ENCODE measurements at places on chromosomes 7 and 10.

- DNase-seq: no peak
Measured at GRCh38 chr10:85012305-85012704, 683.9 kb downstream of the CCSER2 start.

DNA sequence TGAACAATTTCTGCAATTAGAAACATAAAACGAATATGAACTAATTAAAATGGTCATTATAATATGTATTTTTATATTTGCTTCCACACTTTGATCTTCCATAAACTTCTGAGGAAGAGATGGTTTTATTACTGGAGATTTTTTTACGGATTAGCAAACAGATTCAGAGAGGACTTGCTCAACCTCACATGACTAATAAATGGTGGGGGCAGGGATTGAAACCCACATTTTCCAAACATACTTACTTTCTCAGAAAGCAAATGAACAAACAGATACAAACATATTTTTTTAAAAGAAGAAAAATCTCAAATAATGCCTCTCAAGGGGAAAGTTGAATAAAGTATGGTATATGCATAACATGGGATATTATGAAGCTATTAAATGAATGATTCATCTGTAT is 18.3 kb downstream of the ANKMY2 start:
- no peak for DNase-seq

- no peak for DNase-seq
Measured at GRCh38 chr10:47378183-47378510, 5.9 kb downstream of the ZNF488 start.

GRCh38 chr7:18338910-18339523 is 156.5 kb upstream of the HDAC9 start:
- DNase-seq: no peak

DNA sequence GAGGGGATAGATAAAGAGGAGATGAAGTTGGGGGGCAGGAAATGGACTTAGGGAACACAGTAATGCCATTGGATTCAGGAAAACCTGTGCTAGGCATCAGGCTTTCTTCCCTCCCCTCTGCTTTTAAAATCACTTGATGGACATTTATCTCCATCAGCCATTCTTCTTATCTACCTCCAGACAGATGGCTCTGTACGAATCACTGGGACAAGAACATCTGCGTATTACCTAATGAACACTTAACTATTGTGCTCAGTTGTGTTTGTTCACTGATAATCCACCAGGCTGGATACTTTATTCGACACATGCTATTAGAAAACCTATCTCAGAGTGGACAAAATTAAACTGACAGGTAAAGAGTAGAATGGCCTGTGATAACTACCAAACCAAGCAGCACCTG is 40.0 kb downstream of the TNKS2 start:
- DNase-seq: no peak

- DNase-seq: no peak
Measured at GRCh38 chr10:75166623-75166972, 44.0 kb upstream of the VDAC2 start.

- no peak for DNase-seq
Measured at GRCh38 chr10:117710181-117710798, 167.7 kb downstream of the EMX2 start.
